Right atrium auricular region (tissue), 2 donors: ENCODE measurements at places on chromosomes 5 and 9. TPM values are rescaled to one million over a fixed set of nuclear protein-coding genes. Genes with fewer than 3 reads are reported as not detected.

The ACOT12 gene
- not detected for total RNA-seq

The SPINK7 gene
- not detected for total RNA-seq

The PTGS1 gene
- total RNA-seq = 14.6 TPM

The CEP120 gene
- total RNA-seq = 11.1 TPM

The UBE2QL1 gene
- 9.1 TPM for total RNA-seq

The SLC25A2 gene
- not detected for total RNA-seq

The LRRC19 gene
- total RNA-seq = not detected

The CCDC183 gene
- total RNA-seq = 2.3 TPM

The TSSK1B gene
- total RNA-seq = not detected

The SLC46A2 gene
- 0.43 TPM for total RNA-seq

The TTC23L gene
- total RNA-seq = 0.28 TPM

The DAB2IP gene
- 38.0 TPM for total RNA-seq

The STKLD1 gene
- 0.90 TPM for total RNA-seq

DNA sequence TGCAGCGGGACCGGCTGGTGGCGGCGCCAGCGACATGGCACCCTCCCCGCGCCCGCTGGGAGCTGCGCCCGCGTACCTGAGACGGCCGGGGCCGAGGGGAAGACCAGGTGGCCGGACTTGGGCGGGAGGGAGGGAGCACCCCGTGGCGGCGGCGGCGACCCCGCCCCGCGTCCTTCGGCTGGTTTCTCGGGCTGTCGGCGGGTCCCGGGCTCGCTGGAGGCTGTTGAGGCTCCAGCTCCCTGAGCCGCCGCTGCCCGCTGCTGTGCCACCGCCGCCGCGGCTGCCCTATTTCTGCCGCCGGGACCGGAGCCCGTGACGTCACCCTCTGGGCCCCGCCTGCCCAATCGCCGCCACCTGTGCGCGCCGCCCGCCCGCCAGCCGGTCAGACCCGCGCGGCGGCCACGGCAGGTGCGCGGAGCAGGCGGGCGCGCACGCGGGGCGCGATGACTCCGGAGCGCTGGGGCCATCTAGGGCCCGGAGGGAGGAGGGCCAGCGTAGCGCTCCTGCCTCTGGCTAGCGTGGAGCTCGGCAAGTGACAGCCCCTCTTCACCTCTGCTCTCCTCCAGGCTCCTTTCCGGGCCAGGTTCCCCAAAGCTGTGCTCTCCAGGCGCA, at the start of gene FSTL4:
TSS of gene FSTL4 (minus strand) at position 293 of the 612 bp plus-strand sequence.
- DNase-seq = no peak

- no peak for DNase-seq
Measured at GRCh38 chr5:104345222-104346016, 782.8 kb upstream of the NUDT12 start.

DNA sequence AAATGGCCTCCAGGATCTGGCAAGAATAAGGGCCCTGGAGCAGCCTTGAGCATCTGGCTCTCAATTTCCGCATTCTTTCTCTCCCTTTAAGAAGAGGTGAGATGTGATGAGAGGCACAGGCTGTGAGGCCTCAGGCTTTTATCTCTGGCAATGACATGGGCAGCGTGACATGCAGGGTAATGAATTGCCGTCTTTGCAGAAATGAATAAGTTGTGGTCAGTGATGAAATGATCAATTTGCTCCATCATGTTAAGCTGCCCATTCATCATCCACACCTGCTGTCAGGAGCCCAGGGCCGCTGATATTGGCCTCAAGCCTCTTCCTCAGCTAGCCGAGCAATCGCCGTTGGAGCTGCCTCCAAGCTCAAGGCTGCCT, 265.3 kb downstream of the TRIM32 start:
- DNase-seq = no peak

DNA sequence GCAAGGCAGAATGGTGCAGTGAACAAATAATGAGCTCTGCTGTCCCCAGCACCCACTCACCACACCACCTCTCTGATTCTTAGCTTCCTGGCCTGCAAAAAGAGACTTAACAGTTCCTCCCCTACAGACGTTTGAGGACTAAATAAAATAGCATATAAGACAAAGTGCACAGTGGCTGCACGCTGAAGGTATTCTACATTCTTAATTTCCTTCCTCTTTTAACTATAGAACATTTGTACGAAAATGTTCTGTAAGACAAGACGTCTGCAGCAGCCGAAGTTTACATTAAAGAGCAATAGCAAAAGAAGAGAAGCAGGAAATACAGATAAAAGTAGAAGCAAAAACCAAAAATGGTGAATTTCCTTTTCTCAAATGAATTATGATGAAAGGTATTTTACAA, 15.7 kb downstream of the FBN2 start:
- DNase-seq = no peak

- DNase-seq = no peak
Measured at GRCh38 chr9:87850391-87850790, 32.3 kb upstream of the SPATA31E1 start.

DNA sequence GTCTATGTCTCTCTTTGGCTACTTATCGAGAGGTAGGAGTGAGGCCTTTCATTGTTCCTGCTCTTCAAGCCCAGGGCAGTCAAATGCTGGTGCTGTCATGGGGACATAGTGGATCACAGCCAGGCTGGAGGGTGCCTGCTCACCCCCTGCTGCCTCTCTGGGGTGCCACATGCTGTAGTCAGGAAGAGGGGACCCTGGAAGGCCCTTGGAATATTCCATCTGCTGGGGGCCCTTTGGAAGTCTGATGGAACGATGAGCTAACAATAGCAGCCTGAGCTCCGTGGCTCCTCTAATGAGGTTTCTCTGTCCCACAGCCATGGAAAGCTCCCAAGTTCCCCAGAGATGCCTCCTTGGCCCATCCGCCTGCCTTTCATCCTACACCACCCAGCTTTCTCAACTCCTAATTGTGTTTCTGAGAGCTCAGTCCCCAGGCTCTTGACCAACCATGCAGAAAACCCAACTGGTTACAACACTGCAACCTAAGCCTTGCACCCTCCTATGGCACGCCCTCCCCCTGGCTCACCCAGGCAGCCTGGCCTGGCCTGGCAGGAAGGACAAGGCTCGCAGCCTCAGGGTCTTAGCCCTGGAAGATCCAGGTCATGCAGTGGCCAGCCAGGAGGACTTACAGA, 91.7 kb downstream of the NRG2 start:
- peak; percentile 30 for DNase-seq

GRCh38 chr9:132018957-132019405, 60.7 kb downstream of the MED27 start:
- DNase-seq = no peak

- no peak for DNase-seq
Measured at GRCh38 chr5:56498759-56499395, 265.7 kb upstream of the ANKRD55 start.

GRCh38 chr5:87103616-87104287, 163.9 kb upstream of the RASA1 start:
- DNase-seq = no peak

GRCh38 chr5:88748666-88749065, 134.3 kb downstream of the MEF2C start:
- DNase-seq = no peak

GRCh38 chr9:129939431-129939830, 103.6 kb downstream of the FNBP1 start:
- DNase-seq = no peak

DNA sequence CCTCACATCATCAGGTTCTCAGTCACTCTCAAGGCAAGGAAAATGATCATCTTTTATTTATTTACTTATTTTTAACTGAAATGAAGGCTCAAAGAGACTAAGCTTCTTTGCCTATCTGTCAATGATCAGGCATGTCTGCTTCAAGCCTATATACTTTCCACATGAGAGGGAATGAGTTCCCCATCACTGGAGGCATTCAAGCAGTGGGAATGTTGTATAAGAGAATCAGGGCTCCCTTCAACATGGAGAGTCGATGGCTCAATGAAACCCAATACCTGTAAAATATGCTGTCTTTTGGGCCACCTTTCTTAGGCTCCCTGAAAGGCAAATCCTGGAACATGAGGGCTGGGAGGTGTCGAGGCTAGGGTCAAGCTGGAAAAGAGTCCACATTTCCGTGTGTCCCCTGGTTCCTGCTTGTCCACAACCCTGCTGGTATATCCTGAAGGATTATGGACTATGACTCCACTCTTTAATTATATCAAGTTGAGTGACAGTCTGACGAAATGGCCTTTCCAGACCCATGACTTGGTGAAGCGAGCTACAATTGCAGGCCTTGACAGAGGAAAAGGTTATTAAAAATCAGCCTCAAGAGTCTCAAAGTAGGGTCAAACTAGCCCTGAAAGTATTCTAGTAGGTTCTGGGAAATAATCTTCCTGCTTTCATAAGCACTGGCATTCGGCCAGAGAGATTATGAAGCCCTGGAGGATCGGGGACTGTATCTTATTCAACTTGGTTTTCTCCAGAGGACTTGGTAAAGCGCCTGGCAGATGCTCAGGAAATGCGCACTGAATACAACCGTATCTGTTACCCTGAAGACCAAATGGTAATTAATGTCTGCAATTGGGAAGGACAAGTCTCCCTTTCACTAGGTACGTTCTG, 145.9 kb upstream of the TBC1D2 start:
- DNase-seq = no peak

- DNase-seq = no peak
Measured at GRCh38 chr5:78667461-78668103, 19.0 kb upstream of the LHFPL2 start.

- DNase-seq = no peak
Measured at GRCh38 chr9:119240546-119240945, 128.7 kb downstream of the BRINP1 start.

DNA sequence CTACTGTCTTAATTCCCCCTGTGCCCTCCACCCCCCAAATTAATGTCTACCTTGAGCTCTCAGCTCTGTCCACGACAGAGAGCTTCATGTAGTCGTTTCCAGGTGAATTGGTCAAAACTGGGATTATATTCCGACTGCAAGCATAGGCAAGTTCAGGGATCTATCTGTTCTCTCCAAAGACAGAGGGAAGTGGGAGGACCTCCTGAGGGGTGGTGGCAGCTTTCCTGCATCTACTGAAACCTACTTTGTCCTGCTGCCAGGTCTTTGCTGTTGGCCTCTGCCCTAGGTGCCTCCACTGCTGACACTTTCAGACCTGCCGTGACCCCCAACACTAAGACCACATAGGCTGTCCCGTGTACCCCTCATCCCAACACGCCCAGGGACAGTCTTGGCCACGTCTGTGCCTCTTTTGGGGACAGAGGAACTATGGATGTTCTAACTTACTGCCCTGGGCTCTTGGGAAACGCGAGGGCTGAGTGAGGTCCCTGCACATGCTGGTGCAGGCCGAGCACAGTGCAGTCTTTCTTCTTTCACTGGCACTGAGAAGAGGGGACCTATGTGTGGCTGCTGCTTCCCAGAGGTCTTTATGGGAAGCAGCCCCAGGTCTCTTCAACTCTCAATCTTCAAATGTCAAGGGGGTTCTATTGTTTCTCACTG, 125.6 kb downstream of the NTRK2 start:
- no peak for DNase-seq

- no peak for DNase-seq
Measured at GRCh38 chr9:133705576-133705975, 32.6 kb downstream of the SARDH start.

DNA sequence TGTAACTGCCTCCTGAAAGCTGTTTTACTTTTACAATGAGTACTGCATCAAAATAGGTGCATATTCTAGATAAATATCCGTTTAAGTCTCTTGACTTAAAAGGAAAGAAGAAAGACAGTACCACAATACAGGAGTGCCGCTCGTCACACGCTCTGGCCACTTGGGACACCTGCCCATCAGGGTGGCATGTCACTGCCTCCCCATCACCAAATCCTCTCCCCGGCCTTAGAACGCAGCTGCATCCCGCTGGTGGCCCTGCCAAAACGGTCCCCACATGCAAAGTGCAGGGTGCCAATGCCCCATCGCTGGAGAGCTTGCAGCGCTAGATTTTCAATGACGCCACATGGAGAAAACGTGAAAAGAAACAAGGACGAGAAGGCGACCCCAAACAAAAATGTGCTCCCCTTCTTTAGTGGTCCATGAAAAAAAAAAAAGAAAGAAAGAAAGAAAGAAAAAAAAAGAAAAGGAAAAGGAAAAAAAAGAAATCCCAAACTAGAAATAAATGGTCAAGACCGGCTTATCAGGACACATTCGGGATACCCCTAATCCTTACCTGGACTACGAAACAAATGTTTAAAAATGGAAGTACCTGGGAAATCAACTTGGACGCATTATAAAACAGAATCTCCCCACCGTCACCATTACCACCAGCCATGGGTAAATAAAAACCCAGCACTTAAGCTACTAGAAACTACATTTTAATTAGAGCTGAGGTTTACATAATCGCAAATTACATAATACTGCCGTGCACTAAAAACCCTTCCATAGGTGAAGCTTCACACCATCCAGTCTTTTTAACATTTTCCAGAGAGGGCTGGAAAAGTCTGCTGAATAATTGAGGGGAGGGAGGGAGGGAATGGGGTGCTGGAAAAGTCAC, 1.0 kb downstream of the ANKH start:
- no peak for DNase-seq

DNA sequence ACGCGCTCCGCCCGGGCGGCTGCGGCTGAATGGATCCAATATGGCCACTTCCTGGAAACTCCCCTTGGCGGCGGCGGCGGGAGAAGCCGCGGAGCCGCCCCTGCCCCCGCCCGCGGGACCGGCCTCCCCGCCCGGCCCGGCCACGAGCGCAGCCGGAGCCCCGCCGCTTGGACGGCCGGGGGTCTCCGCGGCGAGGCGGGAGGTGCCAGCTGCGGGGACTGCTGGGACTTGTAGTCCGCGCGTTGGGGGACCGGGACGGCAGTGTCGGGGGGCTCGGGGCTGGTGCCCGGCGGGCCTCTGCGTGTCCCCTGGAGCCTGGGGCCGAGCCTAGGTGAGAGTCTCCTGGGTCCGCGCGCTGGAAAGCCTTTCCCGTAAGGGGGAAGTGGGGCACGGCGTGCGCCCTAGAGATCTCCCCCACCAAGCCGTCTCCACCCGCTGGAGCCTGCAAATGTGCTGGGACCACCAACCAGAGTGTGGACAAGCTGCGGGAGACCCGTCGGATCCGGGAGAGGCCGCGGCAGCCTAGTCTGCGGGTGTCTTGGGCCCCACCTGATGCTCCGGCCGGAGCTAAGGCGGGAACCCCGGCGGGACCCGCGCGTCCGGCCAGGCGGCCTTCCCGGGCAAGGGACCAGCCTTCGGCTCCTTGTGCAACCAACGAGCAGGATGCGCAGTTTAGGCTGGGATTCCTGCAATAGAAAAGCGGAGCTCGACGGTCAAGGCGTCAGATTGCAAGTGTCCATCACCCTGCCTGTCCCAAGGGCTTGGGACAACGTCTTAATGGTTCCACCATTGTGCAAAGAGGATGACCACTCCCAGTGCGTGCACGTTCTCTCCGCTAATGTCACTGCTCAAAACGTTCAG, at the start of gene SEPTIN8:
TSS of gene SEPTIN8 (minus strand) at position 31 of the 861 bp plus-strand sequence. CDS start 102 bp downstream, outside the sequence.
- DNase-seq = peak; percentile 73

GRCh38 chr9:16753256-16753655, 117.2 kb downstream of the BNC2 start:
- no peak for DNase-seq

DNA sequence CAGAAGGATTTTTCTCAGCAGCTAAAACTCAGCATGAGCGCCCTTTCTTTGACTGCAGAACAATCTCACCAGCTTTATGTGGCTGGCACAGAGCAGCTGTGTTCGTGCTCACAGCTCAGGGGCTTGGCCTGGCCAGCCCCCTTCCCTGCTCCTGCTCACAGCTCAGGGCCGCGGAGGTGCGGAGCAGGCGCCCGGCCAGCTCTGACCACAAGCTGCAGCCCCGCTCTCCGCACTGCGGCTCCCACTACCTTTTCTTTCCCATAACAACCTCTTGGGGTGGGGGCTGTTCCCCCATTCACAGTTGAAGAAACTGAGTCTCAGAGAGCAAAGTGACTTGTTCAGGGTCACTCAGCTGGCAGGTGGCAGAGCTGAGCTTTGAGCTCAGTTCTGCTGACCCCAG, 34.0 kb upstream of the PHYKPL start:
- DNase-seq = no peak
